ENCODE measurements at places on chromosomes 5 and 9.

DNA sequence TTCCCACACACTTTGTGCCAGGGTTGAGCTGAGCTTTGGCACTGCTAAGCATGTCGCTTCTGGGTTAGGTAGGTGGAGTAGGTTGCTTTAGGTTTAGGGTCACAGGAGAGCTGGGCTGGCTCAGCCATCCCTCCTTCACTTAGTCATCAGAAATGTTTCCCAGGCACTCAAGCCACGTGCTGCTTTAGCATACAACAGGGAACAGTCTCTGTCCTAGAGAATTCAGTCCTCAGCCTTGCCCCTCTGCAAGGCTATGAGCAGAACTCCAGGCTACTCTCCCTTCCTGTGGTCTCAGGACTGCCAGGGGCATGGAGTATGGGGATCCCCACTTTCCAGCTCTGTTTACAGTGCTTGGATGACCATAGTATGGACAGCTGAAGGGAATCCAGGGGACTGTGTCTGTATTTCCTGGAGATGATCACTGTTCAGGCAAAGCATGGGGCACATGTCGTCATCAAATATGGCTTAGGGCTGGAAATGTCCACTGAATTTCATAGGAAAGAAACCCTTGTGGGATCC, 7.5 kb upstream of the ANKRD33B start:
- DNase-seq = no peak

- no peak for DNase-seq
These were observed 99.5 kb downstream of the LHFPL2 start for GRCh38 chr5:78549043-78549442.

DNA sequence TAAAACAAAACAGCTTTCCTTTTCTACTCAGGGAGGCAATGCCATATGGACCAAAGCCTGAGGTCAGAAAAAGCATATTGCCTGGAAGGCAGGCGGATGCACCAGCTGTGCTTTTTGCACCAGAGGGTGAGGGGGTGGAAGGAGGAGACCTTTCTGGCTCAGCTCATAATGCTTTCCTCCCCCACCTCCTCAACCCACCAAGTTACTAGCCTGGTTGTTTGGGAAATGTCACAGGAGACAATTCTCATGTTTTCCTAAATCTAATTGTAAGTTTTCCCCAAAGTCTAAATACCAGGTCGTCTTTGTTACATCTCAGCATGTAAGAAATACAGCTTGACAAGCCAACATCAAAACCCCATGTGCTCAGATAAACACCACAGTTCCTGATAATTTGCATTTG, 72.6 kb upstream of the DMRTA1 start:
- no peak for DNase-seq

- DNase-seq = no peak
These were observed 99.1 kb downstream of the RAB3C start for GRCh38 chr5:58681943-58682342.

GRCh38 chr5:140633021-140633471, at the start of gene CD14:
CD14 (minus strand) TSS chr5:140633175; CDS start chr5:140633071, 104 bp downstream.
- DNase-seq = no peak

GRCh38 chr5:89275066-89275855, 392.3 kb upstream of the MEF2C start:
- DNase-seq = no peak

DNA sequence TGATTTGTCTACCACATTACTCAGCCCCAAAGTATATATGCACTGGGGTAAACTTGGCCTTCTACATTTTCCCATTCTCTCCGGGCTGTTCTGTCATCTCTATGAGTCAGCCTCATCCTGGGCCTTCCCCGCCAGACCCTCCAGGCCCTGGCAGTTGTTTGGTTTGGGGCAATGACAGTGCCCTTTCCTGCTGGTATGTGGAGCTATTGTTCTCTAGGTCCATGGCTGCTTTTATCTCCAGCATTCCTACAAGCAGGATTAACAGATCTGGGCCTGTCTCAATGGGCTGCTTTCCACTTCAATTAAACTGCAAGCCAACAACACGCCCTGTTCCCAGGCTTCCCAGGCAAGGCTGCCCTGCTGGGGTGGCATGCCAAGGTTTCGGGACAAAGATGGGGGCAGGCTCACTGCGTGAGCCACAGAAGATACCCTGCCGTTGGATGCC, 136.4 kb downstream of the SLIT3 start:
- DNase-seq = no peak

DNA sequence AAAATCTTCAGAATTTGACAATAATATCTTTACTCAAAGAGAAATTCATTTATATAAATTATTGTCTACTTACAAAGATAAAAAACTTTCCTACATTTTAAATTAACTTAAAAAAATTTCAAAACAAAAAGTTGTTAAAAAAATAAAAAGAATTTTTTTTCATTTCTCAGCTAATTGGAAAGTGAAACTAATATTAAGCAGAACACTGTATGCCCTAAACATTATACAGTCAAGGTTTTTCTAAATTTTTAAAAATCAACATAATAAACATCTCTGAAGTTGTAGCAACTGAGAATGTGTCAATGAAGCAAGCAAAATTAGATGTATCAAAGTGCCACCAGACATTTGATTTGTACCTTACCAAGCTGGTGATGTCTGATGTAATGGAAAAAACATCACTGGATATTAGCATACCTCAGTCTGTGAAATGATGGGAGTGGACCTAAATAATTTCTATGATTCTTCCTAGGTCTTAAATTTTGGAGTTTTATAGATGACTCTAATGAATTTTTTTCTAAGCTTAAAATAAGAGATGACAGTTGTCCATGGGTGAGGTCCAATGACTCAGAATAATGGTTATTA, 290.1 kb downstream of the ADAMTS6 start:
- no peak for DNase-seq
